ENCODE measurements at places on chromosomes 13 and 19.
A peak's percentile ranks its signal among the peaks of the same experiment; 100 is the strongest.

DNA sequence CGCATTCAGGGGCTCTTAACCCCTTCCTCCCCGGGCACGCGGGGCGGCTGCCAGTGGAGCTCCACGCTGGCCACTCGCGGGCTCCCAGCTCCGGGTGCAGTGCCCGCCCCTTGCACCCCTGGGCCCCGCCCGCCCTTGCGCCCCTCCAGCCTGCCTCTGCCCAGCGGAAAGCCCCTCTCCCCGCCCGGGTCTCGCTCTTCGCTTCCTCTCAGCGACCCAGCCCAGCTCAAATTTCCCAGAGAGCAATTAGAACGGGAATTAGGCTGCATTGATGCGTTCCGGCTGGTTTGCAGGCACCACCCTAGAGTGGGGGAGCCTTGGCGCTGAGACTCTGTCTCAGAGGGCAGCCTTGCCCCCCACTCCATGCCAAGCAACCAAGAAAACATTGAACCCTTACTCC, 1.8 kb upstream of the GSX1 start:
- DNase-seq, result no peak

DNA sequence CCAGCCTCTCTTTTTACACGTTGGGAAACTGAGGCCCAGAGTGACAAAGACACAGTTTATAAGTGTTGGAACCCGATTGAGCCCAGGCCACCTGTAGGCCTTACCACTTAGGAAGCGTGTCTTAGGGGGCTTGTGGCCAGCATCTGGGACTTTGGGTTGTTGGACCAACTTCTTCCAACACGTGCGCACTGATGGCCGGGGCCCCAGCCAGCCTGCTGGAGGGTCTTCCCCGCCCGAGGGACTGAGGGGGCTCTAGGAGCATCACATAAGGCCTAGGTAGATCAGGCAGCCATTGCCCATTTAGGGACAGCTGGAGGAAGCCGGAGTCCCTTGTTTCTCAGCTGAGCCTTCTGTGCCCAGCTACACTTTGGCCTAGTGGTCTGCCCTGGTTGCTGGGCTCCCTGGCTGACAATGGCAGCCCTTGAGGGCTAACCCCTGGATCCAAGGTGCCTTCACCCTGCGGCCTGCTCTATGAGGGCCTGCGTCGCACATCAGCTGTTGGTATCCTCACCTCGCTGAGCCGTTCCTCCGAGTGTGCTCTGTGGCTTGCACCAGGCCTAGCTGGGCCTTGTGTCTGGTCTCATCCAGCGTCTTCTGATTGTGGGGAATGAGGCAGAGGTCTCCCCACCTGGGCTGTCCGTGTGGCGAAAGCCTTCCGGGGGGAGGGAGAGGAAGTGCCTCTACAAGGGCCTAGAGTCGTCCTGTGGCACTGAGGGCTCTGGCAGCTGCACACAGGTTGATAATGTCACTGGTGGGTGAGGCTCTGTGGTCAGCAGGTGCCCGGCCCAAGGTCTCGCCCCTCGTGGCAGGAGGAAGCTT, 1.2 kb downstream of the RAB11B start:
- no peak for DNase-seq

DNA sequence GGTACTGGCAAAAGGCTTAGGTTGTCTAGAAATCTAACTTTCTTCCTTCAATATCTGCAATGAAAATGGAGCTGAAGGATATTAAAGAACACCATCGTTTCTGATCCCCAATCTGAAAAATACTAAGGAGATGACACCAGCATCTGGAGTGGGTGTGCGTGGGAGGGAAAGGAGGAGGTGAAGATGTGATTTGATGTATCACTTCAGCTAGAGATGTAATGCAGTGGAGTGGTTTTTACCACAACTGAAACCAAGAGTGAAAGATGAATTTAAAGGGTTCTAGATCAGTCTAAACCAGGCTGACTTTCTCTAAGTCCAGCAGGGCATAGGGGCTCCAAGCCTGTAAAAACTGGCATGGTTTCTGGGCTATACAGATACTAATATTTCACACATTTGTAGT, 148.4 kb downstream of the AKAP11 start:
- peak; percentile 56 for DNase-seq

- DNase-seq, result no peak
Observed at GRCh38 chr13:58579468-58579867, 947.9 kb downstream of the PCDH17 start.

DNA sequence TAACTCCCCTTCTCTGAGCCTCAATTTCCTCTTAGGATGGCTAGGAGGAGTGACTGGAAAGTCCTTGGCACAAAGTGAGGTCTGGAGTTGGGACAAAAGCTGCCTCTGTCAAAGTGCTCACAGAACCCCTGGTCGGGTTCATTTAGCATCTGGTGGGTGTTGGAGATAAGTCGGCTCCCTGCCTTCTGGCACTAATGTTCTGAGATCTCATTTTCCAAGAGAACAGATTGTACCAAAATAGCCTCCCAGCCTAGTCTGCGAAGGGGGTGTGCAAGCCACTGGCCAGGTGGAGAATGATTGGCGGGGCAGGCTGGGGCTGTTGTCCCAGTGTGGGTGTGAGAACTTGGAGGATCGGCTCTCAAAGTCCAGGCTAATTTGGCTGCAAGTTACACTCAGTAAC, 20.7 kb upstream of the NWD1 start:
- DNase-seq, result no peak

DNA sequence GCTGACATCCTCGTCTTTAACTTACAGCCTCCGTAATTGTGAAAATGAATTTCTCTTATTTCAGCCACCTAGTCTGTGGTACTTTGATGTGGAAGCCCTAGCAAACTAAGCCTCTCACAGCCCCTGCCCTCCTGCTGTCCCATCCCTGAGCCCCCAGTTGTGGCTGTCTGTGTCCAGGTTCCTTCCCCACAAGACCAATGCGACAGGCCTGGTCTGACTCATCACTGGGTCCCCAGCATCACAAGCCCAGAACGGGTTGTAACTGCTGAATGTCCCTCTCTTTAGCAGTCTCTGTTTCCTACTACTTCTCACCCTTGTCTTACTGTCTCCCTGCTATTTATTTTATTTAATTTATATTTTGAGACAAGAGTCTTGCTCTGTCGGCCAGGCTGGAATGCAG, 5.7 kb downstream of the POU2F2 start:
- DNase-seq, result no peak

DNA sequence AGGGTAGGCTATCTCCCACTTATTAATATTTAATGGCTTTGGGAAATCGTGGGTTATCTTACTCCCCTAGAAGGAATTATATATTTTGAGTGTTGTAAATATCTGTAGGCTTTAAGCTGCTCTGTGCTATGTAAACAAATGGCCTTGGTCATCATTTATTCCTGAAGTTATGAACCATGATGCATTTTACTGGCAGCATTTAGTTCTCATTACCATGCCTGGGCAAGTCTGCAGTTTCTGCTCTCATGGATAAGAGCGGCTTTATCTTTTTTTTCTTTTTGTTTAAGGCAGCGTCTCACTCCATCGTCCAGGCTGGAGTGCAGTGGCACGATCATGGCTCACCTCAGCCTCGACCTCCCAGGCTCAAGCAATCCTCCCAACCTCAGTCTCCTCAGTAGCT, 156.1 kb downstream of the IRS2 start:
- DNase-seq, result no peak

GRCh38 chr13:101757446-101758039, 305.1 kb downstream of the ITGBL1 start:
- DNase-seq, result no peak

DNA sequence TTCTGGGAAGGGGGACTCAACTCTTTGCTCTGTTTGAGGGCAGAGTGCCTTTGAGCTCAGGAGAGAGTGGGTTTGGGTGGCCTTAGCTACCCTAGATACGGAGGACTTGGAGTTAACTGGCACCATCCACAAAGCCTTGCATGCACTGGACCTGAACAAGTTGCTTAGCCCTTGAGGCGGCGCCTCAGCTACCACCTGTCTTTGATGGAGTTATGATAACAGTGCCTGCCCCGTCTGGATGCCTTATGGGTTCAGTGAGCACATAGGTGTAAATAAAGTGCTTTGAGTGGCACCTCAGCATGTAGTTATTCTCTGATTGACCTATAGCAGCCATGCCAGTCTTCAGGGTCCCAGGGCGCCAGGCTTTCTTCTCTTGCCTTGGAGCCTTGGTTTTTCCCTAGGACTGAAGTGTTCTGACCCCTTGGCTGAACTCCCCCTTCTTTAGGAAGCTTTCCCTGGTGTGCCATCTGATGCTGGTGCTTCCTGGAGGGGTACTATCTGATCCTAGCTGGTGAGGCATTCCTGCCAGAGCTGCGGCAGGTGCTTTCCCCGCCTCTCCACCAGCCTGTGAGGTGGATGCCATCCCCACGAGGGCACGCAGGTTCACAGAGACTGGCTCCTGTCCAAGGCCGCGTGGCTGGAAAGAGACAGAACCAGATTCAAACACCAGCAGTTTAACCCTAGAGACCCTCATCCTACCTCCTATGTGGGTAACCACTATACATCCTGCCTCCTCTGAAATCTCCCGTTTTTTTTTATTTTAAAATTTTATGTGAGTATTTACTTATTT, 5.8 kb downstream of the BCKDHA start:
- no peak for DNase-seq

GRCh38 chr19:48394331-48395169, 1.1 kb downstream of the GRIN2D start:
- no peak for DNase-seq

DNA sequence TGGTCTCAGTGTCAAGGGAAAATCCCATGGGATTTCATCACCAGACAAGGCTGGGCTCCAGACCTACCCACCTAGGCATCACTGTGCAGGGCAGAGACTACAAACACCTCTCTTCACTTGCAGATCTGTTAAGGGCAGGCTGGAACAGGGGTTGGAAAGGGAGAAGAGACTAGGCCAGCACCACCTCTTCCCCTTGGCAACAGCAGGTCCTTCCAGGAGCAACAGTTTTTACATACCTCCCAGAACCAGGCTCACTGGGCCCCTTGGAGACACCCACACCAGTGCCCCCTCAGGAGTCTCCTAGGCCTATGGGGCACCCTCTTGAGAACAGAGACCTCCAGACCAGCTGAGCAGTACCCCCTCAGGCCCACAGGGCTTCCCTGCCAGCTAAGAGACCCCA, 2.5 kb upstream of the UBE2M start:
- DNase-seq, result no peak

DNA sequence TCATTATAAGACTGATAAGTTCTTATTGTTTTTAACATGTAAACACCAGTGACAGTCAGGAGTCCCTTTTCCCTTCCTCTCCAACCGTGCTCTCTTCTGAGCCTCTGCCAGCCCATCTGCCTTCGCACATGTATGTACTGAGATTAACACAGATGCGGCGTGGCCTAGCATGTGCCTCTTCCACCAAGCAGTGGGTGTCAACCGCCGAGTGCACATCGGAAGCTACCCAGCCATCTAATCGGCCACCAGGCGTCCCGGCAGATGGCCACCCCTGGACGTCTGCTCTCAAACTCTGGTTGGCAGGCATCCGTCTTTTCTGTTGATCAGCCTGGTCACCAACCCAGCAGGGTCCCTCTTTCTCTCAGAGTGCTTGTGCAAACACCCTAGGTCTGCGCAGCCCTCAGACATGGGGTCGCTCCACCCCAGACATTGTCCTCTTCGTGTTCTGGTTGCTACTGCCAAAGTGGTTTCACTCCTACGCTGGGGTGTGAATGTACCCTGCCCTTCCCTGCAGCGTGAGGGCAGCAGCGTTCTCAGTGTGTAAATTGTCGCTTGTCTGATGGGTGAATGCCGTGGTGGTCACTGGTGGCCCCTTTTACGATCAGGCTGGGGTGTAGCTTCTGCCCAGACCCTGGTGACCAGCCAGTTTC, 57.7 kb upstream of the LDLR start:
- no peak for DNase-seq

- DNase-seq, result no peak
Observed at GRCh38 chr13:59680429-59681024, 483.2 kb downstream of the DIAPH3 start.

DNA sequence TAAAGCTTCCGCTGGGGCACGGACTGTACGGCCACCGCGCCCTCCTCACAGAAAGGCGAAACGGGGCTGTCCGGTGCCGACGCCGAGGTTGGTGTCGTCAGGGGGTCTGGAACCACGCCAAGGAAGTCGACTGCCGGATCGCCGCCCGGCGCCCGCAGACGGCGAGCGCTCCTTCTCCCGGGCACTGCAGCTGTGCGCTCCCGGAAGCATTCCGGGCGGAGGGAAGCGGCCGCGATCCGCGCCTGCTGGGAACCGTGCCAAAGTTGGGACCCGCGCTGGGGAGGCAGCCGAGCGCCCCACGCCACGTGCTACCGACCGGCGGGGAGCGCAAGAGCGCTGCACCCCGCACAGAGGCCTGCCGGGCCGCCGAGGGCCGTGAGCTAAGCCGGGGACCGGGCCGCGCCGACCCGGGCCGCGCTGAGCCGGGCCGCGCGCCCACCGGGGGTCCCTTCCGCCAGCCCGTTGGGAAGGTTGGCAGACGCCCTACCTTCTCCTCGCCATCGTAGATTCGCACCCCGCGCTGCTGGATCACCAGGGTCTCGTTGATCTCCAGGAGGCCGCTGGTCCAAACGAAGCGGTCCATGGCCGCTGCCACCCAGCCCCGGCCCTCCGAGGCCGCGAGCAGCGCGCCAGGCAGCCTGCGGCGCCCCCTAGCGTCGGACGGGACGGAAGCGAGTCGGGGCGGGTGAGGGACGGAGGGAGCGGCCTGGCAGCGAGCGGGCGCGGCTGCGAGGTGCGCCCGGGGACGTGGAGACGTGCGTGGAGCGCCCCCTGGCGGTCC, at the start of gene VPS36:
TSS of gene VPS36 (minus strand) at position 623 of the 781 bp plus-strand sequence. CDS start at position 583, 40 bp downstream.
- DNase-seq, result peak; percentile 91

- no peak for DNase-seq
Observed at GRCh38 chr19:27734496-27735220, 1478.3 kb downstream of the UQCRFS1 start.

DNA sequence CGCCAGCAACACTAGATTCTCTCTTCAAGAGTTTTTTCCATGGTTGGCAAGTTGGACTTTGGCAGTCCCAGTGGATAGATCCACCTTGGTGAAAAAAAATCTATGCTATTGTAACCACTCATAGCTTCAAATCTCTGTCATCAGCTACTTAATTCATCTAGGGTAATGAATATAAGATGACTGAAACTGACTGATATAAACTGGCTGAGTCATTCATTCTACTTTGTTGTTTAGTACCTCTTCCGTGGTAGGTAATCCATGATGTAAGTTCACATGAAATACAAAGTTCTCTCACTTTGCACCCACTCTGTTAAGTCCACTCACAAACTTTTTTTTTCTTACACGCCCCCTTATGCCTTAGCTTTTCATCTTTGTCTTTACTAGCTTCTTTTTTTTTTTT, 1381.5 kb downstream of the SLITRK5 start:
- DNase-seq, result no peak

DNA sequence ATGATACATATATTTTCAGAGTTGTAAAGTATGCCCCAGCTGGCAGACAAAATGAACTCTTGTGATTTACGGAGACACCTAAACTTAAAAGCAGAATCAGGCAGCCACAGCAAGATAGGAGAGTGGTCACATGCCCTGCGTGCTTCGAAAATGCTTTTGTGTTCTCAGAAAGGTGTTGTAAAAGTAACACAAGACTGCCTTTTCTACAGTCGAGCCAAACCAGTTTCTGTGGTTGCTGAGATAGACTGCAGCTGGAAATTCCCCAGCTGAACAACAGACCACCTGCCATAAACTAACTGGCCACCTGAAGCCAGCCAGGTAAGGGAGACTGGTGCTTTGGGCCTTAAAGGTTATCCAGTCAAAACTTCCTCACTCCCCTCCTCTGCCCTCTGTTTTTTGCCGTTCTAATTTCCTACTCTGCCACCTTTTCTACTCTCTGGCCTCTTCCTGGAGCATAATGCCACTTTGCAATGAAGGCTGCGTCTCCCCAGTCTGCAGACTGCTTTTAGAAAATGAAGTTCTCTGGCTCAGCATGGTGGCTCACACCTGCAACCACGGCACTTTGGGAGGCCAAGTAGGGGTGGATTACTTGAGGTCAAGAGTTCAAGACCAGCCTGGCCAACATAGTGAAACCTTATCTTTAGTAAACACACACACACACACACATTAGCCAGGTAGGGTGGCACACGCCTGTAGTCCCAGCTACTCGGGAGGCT, 381.2 kb upstream of the SLITRK1 start:
- DNase-seq, result no peak

- no peak for DNase-seq
Observed at GRCh38 chr19:7986321-7987113, 18.9 kb downstream of the ELAVL1 start.
